Keratinocyte (primary cell): ENCODE measurements at places on chromosomes 13 and 19. TPM values are rescaled to one million over a fixed set of nuclear protein-coding genes. Genes with fewer than 3 reads are reported as not detected.
A peak's percentile ranks its signal among the peaks of the same experiment; 100 is the strongest.

ZSCAN1 gene
- not detected in 3 replicates for polyA plus RNA-seq

GJB2 gene
- 364 to 604 TPM (median 374 TPM) in 3 replicates for polyA plus RNA-seq

LRRC25 gene
- not detected in 3 replicates for polyA plus RNA-seq

CUL4A gene
- polyA plus RNA-seq = 35.8 to 69.3 TPM (median 57.3 TPM) in 3 replicates

FAM83E gene
- 0.06 to 0.31 TPM (median 0.17 TPM) in 3 replicates for polyA plus RNA-seq

TMEM255B gene
- 5.3 to 9.4 TPM (median 7.6 TPM) in 3 replicates for polyA plus RNA-seq

ZNF880 gene
- polyA plus RNA-seq = 18.7 to 23.9 TPM (median 19.6 TPM) in 3 replicates

DNA sequence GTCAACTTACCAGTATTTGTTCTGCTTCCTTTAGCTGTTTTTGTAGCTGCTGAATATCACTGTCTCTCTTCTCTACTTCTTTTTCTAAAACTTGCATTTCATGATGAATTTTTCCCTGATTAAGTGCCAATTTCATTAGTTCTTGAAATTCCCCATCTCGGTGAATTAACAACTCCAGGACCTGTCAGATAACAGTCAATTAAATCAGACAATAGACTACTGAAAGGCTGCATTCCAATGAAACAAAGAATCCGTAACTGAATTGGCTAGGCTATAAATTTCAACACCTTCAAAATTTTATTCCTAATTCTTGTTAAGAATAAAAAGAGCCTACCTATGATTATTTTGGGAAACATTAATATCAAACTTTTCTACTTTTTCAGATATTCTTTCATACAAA lies 8.6 kb downstream of the MED4 start:
- no peak for DNase-seq

GRCh38 chr13:59843040-59843439 lies 320.7 kb downstream of the DIAPH3 start:
- DNase-seq = no peak

DNA sequence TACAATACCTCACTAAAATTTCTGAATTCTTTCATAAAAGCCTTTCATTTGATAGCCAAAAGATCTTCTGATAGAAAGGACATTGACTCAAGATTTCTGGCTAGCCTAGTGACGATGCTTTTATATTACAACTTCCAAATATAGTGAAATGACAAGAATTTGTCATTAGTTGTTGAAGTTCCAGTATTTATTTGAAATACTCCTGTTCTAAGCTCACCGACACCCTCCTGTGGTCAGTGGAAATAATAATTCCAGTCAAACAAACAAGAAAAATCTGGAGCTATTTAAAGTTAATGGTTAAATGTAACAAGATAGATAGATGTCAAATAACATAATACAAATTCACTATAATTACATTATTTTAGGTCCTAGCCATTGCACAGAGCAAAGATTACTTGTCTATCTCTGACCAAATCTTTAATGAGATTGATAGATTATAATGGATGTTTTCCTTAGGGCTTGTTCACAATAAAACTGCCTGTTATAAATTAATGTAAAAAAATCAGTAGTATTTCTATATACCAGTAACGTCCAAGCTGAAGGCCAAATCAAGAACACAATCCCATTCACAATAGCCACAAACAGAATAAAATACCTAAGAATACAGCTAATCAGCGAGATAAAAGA lies 195.5 kb downstream of the RGCC start:
- DNase-seq = no peak

GRCh38 chr19:46603195-46603637 lies 2.1 kb downstream of the CALM3 start:
- no peak for DNase-seq

GRCh38 chr13:112245179-112245724 lies 130.9 kb upstream of the SPACA7 start:
- no peak for DNase-seq

- no peak for DNase-seq
Measured at GRCh38 chr19:55647732-55648584, at the start of gene CCDC106. TSS of gene CCDC106 (plus strand) at chr19:55648212. CDS start at chr19:55649047, 835 bp downstream.

- no peak for DNase-seq
Measured at GRCh38 chr19:35327642-35328041, 1.3 kb upstream of the CD22 start.

DNA sequence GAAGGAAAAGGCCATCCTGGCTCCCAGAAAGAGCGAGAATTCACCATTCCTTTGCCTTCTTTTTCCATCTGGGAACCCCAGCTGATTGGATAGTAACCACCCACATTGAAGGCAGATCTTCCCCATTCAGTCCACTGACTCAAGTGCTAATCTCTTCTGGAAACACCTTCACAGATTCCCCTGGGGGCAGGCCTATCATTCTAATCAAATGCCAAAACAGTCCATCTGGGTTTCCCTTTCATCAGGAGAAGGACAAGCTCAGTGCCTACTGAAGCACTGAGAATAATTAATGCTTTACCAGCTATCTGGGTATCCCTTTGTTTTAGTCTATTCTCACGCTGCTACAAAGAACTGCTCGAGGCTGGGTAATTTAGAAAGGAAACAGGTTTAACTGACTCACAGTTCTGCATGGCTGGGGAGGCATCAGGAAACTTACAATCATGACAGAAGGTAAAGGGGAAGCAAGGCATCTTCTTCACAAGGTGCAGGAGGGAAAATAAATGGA lies 293.2 kb downstream of the ENOX1 start:
- DNase-seq = no peak

- DNase-seq = no peak
Measured at GRCh38 chr19:369876-370275, 25.3 kb upstream of the MIER2 start.

DNA sequence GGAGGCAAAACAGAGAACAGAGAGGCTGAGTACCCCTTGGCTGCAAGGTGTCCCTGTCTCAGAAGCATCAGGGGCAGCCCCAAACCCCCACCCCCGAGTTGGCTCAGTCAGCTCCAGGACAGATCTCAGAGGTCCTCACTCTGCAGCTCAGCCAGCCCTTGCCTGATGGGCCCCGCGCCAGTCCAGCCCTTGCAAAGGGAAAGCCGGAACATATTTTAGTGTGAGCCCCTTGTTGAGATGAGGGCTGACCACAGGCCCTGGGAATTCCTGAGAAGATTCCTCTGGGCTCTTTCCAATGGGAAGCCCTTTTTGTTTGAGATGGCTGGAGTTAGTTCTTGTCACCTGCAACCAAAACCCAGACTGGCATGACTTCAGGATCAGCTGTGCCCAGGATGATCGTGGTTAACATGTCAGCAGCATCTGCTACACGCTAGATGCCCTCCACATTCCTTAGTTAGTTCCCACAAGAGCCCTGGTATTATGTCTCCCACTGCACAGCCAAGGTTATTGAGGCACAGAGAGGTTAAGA lies 33.9 kb upstream of the CCNE1 start:
- DNase-seq = no peak

GRCh38 chr13:66071608-66072007 lies 1158.5 kb downstream of the PCDH9 start:
- DNase-seq = no peak

GRCh38 chr13:33828431-33829129 lies 10.6 kb downstream of the RFC3 start:
- DNase-seq = no peak

GRCh38 chr13:109500146-109500773 lies 286.1 kb downstream of the IRS2 start:
- no peak for DNase-seq

GRCh38 chr13:44188257-44188656 lies 185.4 kb upstream of the SERP2 start:
- DNase-seq = peak; percentile 94
